Ascending aorta (tissue), 2 donors: ENCODE measurements at places on chromosomes 12 and 14.

DNA sequence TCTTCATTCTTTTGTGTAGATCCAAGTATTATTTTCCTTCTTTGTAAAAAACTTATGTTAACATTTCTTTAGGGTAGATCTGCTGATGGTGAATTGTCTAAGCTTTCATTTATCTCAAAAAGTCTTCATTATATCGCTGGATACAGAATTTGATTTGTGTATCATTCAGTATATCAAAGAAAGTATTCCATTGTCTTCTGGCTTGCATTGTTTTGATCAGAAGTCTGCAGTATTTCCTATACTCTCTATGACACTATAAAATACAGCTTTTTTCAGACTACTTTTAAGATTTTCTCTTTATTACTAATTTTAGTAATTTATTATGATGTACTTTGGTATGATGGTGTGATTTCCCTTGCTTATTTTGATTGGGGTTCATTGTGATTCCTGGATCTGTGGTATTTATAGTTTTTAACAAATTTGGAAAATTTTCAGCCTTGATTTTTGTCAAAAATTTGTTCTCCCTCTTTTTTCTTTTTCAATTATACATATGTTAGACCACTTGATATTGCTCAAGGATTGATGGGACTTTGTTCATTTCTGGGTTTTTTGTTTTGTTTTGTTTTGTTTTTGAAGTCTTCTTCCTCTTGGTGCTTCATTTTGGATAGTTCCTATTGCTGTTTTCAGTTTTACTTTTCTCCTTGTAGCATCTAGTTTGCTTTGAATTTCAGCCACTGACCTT, 176.5 kb downstream of the ZFP36L1 start:
- no peak for DNase-seq

- DNase-seq = no peak
These were observed 291.9 kb downstream of the FUT8 start for GRCh38 chr14:65704437-65704836.

DNA sequence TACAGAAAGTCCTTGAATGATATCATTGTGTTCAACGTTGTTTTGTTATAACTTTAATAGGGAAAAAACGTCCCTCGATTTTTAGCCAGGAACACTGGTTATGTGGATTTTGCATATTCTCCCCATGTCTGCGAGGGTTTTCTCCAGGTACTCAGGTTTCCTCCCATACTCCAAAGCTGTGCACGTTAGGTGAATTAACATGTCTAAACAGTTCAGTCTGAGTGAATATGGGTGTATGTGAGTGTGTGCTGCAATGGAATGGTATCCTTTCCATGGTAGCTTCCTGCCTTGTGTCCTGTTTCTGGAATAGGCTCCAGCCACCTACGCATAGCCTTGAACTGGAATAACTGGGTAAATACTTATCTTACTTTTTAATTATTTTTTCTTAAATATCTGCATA, 810.8 kb upstream of the ATXN7L3B start:
- no peak for DNase-seq

- DNase-seq = no peak
These were observed 2.0 kb downstream of the CCDC198 start for GRCh38 chr14:57491640-57492039.

GRCh38 chr12:18108611-18109010, 18.6 kb upstream of the RERGL start:
- DNase-seq = no peak

DNA sequence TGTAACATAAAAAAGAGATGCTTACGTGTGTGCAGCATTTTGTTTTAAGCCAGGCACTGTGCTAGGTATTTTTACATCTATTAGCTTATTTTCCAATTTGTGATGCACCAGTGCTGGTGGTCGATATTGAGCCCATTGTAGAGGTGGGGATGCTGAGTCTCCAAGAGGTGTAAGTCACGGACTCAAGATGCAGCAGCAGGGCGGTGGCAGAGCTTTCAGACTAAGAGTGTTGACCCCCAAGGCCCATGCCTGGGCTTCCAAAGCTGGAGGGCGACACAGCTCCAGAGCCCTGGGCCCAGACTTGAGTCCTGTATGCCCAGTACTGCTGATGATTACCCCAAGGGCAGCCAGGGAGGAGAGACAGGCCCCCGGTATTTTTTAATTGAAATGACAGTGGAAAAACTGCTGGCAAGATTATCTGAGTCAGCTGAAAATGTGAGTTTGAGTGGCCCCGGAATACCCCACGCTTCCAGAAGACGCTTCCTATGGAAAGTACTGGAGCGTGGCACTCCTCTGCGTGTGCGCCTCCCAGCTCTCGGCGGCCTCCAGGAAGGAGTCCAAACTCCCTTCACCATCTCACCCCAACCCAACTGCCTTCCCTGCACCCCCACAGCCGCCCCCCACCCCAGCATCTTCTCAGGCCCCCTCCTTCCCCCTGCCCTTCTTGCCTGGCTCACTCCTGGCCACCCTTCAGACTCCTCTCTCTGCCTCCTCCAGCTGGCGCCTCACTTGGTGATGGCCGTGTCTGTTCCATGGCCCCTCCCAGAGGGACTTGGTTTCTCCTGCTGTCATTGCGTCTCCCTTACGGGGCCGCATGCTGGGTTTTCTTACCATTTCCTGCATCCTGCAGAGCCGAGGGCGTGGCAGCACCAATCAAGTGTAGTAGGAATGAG, 40.7 kb downstream of the ELK3 start:
- DNase-seq = no peak

DNA sequence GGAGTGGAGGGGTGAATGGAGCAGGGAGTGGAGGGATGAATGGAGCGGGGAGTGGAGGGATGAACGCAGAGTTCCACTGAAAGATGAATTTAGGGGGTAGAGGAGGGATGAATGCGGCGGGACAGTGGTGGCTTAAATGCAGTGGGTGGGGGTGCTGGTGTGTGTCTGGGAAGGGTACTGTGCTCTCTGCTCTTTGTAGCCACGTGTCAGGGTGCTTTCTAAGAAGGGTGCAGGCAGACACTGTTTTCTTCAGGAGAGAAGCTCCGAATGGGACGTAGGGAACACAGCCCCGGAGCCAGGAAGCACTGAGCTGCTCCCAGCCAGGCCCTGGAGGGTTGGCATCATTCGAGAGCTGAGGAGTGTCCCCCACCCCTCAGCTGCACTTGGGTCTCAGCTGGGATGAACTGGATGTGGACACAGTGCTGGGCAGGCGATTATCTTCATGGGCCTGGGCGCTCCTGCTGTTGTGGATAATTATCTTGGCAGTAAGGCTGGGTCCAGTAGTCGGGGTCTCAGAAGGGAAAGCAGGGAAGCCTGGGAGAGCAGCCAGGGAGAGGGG, 9.5 kb upstream of the CEP170B start:
- peak; percentile 33 for DNase-seq

- DNase-seq = no peak
These were observed 213.0 kb downstream of the MED13L start for GRCh38 chr12:116064493-116064892.

DNA sequence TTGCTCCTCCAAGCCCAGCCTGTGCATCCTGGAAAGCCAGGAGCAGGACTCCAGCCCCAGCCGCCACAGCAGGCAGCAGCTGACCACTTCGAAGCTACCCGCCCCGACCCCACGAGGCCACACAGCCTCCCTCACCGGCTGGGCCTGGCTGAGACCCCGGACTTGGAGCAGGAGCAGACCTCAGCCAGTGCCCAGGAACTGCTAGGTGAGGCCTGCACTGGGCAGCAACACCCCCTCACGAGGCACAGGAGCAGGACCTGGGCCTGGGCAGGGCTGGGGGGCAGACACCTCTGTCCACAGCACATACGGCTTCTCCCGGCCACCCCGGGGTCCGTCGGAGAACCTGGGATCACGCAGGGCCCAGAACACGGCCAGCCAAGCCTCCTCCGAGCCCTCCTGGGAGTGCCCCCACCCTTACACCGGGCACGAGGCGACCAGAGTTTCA, 137.4 kb upstream of the C14orf180 start:
- peak; percentile 57 for DNase-seq

- no peak for DNase-seq
These were observed 222.2 kb upstream of the TMEM260 start for GRCh38 chr14:56357428-56357827.

DNA sequence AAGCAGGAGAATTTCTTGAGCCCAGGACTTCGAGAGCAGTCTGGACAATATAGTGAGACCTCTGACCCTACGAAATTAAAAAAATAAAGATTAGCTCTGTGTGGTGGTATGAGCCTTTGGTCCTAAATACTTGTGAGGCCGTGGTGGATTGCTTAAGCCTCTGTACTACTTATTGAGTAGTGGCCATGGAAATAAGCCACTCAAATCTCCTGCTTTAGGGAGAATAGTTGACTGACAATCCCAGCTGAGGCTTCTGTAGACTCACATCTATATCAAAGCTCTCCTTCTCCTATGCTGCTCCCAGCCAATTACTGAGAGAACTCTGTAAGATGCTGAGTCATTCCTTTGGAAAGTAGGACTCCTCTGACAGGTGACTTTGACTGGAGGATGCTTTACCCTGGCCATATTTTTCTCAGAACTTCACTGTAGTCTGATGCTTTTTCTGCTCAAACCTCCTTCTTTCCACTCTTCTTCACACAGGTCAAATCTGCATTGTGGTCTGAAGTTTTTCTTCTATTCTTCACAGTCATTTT, 420.2 kb downstream of the SLC6A15 start:
- DNase-seq = no peak

DNA sequence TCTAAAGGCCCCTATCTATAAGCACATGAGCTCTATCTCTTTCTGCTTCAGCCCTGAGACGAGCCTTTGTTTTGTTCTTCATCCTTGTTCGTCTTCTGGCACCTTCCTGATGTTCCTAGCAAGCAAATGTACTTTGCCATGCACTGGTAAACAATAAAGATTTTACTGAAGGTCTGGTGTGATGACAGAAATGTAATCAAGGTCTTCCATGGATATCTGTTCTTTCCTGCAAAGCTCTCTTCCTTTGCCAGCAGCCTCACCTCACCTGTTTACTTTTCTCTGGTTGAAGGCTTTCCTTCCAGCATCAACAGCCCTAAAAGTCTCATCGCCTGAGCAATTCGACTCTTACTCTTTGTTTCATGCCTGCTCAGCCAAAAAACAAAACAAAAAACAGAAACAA, 330.3 kb downstream of the PCNX1 start:
- DNase-seq = no peak

GRCh38 chr14:69101331-69101826, 51.5 kb downstream of the DCAF5 start:
- no peak for DNase-seq

- no peak for DNase-seq
These were observed 49.9 kb downstream of the FUT8 start for GRCh38 chr14:65462411-65462810.

DNA sequence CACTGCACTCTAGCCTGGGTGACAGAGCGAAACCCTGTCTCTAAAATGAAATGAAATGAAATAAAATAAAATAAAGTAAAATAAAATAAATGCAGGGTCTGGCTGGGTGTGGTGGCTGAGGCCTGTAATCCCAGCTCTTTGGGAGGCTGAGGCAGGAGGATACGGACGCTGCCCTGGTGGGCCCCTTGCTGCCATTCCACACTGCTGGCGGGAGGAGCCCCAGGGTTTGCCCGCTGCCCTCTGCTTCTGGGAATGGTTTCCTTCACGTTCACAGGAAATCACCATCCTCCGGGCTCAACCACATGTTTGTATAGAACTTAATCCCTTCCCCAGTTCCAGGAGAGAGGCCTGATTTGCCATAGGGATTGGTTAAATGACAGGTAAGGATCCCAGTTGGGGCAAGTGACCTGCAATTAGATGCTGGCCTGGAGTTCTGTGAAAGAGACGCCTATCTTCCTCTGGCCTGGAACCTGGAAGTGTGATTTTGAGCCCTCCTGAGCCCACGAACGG, 29.3 kb downstream of the CALM1 start:
- DNase-seq = no peak

DNA sequence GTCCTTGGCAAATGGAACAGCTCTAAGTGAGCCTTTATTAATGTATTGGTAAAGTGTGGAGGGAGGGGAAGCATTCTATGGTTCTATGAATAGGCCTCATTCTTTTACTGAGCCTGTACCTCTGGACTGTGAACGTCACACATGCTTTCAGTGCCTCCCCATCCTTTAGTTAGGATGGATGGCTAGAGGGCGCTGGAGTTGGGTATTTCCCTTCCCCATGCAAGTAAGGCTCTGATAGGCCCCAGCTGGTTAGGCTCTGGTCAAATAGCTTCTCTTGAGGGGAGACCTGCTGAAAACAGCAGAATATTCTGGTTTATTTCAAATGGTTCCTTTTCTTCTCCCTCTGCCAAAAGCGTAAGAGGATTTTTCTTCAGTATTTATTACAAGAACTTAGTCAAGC, 860.9 kb upstream of the MDGA2 start:
- no peak for DNase-seq

DNA sequence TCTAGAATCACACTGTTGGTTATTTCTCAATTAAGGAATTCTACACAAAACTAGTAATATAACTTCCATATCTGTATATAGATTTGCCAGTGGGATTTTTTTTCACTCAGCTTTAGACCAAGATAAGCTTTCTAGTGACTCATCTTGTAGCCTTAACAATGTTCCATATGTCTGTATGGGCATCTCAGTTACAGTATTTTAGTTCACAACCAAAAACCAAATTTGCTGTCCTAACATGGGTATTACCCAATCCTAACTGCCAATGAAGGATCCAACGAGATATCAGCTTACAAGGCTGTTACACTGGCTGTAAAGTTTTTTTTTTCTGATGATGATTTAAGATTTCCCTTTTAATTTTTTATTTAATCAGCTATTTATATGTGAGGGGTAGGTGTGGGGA, 31.5 kb upstream of the KRR1 start:
- no peak for DNase-seq

DNA sequence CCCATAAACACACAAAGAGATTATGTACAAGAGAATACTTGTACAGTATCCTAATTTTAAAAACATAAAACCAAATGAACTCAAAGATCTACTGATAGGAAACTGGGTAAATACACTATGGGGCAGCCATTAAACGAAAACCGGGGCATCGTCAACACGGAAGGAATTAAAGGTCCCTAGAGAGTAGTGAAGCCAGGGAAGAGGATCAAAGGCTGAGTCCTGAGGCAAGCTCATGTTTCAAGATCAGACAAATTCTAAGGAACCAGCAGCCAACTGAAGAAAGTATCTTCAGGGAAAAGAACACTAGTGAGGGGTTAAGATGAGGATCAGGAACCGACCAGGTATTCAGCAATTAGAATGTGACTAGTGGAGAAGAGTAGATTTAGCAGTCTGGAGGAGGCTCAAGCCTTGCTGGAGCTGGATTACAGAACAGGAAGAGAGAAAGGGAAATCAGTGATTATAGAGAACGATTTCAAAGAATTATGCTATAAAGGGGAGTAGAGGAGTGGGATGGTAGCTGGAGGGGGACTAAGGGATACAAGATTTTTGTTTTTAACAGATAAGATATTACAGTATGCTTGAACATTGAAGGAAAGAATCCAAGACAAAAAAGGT, 23.7 kb downstream of the SEL1L start:
- no peak for DNase-seq

GRCh38 chr12:120740871-120741270, 15.2 kb downstream of the ACADS start:
- DNase-seq = no peak

GRCh38 chr12:49942921-49943624, 7.5 kb upstream of the AQP2 start:
- DNase-seq = no peak

- no peak for DNase-seq
These were observed 43.6 kb upstream of the APPL2 start for GRCh38 chr12:105279460-105280056.
